ENCODE measurements at places on chromosomes 5 and 9. TPM values are rescaled to one million over a fixed set of nuclear protein-coding genes. Genes with fewer than 3 reads are reported as not detected.
A peak's percentile ranks its signal among the peaks of the same experiment; 100 is the strongest.

The CCDC180 gene
- total RNA-seq: 7.4 TPM

GRCh38 chr9:85262333-85262732 is 479.4 kb downstream of the AGTPBP1 start:
- no peak overlapping the region for H3K27ac ChIP-seq
- H3K27me3 ChIP-seq: no peaks in the 10 kb centered on the region
- H3K4me3 ChIP-seq: no peak overlapping the region

The ZNF883 gene
- total RNA-seq: 4.6 TPM

The HINT2 gene
- total RNA-seq: 33.6 TPM

DNA sequence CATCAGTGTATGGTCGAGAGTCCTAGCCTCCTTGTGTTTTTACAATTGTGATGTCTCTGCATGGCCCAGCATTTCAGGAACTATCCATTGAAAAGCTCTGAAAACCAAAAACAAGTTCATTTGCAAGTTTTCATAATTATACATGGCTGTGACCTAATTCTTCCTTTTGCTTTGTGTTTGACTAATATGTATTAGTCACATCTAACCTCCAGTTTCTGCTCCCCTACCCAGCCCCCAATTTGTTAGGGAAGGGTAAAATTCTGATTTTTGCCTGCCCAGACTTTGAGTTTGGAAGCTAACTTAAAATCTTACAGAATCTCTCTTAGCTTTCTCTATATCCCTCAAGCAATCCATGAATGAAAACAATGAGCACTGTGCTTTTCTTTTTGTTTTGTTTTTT is 128.2 kb upstream of the SEMA6A start:
- H3K4me1 ChIP-seq: no peaks in the 10 kb centered on the region
- no peak overlapping the region for H3K27ac ChIP-seq
- no peak for DNase-seq
- H3K27me3 ChIP-seq: no peaks in the 10 kb centered on the region

GRCh38 chr5:173434270-173434669 is 106.1 kb upstream of the STC2 start:
- no peak overlapping the region for H3K4me3 ChIP-seq
- H3K4me1 ChIP-seq: peaks cover 4% of the 10 kb centered on the region
- DNase-seq: no peak
- H3K36me3 ChIP-seq: no peaks in the 10 kb centered on the region

The FAM169A gene
- total RNA-seq: 0.62 TPM

- no peak overlapping the region for H3K27ac ChIP-seq
- H3K4me3 ChIP-seq: no peak overlapping the region
- no peaks in the 10 kb centered on the region for H3K4me1 ChIP-seq
- H3K36me3 ChIP-seq: no peaks in the 10 kb centered on the region
Measured at GRCh38 chr9:104776797-104777196, 12.9 kb downstream of the NIPSNAP3B start.

The CCNJL gene
- 3.8 TPM for total RNA-seq

DNA sequence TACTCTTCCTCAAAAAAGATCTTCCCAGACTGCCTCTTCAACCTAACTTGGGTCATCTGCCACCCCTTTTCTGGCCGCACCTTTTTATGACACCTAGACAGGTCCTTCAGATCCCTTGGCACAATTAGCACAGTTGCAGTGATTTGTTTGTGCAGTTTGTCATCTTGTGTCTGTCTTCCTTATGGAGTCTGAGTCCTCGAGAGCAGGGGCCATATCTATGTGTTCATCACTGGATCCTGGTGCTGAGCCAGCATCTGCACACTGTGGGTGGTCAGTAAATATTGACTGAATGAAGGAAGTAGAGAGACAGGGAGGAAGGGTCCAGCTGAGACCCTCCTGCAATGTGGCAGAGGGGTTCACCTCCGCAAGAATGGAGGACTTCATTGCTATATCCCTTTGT is 14.4 kb downstream of the ERGIC1 start:
- no peak overlapping the region for H3K4me3 ChIP-seq
- H3K27ac ChIP-seq: no peak overlapping the region
- H3K4me1 ChIP-seq: peaks cover 11% of the 10 kb centered on the region
- no peaks in the 10 kb centered on the region for H3K27me3 ChIP-seq

DNA sequence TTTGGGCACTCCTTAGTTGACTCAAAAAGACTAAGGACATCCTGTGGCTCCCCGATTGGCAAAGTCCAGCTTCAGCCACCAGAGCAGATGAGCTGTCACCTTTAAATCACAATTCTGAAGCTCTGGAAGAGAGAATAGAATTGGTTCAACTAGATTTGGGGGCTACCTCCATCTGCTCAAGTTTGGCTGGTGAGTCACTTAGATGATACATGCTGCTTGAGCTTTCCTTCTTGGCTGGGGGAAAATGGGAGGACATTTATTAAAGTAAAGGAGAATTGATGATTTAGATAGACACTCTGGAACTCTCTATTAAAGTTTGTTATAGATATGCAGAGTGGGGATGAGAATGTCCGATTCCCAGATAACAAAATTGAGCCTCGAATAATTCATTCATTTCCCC is 30.0 kb upstream of the GRIA1 start:
- DNase-seq: no peak
- no peak overlapping the region for H3K27ac ChIP-seq
- H3K4me1 ChIP-seq: no peaks in the 10 kb centered on the region
- H3K27me3 ChIP-seq: no peaks in the 10 kb centered on the region
- H3K36me3 ChIP-seq: no peaks in the 10 kb centered on the region

The TMEFF1 gene
- total RNA-seq: 2.7 TPM

DNA sequence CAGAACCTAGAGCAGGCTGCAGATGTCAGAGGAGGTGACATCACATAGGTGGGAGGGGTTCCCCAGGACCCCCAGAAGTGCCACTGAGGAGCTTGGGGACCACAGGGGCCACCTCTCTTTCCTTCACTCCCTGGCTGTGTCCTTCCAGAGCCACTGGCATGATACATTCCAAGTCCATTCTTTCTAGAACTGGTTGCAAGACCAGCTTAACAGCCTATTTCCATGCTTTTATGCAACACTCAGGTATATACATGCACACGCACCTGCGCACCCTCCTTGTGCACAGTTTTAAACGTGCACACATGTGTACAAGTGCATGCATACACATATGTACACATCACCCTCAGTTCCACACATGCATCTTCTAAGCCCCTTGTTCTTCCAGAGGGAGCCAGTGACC is 39.7 kb downstream of the SLC6A7 start:
- H3K27ac ChIP-seq: no peak overlapping the region
- no peak overlapping the region for H3K4me3 ChIP-seq
- H3K27me3 ChIP-seq: no peaks in the 10 kb centered on the region
- DNase-seq: no peak
- peaks cover 19% of the 10 kb centered on the region for H3K36me3 ChIP-seq

DNA sequence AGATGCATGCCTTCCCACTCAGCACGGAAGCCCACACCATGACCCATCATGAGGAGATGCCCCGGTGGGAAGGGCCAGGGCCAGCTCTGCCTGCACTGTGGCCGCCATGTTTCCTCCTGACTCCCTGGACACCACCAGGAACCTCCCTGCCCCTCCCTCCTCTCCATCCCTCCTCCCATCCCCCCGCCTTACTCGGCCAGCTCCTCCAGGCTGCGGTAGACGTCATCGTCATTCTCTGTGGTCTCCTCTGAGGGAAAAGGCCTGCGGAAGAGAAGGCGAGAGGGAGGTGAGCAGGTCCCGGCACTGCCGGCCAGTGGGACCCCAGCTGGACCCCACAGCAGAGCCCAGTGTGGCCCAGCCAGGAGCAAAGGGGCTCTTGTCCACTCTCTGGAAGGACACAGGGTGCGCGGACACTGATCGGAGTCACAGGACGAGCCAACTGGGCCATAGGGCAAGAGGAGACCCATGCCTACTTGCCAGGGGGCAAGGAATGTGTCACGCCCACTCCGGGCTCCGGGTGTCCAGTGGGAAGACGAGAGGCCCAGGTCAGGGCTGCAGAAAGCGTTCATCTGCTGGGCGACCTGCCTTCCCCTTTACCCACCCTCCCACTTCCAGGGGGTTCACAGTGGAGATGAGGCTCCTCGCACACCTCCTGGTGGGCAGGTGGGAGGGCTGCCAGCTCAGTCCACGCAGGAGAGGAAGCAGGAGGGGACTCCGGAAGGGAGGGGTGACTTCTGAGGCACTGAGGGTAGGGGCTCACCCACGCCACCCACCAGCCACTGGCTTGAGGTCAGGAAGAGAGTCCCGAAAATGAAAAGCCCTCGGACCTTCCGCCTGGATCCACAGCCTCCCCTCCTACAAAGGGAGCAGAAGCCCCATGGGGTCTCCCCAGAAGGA is 96.2 kb upstream of the SARDH start:
- H3K4me1 ChIP-seq: peaks cover 24% of the 10 kb centered on the region
- H3K27me3 ChIP-seq: no peaks in the 10 kb centered on the region
- H3K4me3 ChIP-seq: no peak overlapping the region
- no peak overlapping the region for H3K27ac ChIP-seq
- DNase-seq: no peak

The PCDHA9 gene
- 0.04 TPM for total RNA-seq

- no peak overlapping the region for H3K4me3 ChIP-seq
- no peak overlapping the region for H3K27ac ChIP-seq
- H3K27me3 ChIP-seq: no peaks in the 10 kb centered on the region
- H3K36me3 ChIP-seq: no peaks in the 10 kb centered on the region
- H3K4me1 ChIP-seq: no peaks in the 10 kb centered on the region
Measured at GRCh38 chr5:159341145-159341544, 10.9 kb upstream of the IL12B start.

GRCh38 chr5:38547257-38547656 is 9.2 kb downstream of the LIFR start:
- no peak overlapping the region for H3K27ac ChIP-seq
- no peak overlapping the region for H3K4me3 ChIP-seq
- H3K4me1 ChIP-seq: peaks cover 9% of the 10 kb centered on the region

- H3K27ac ChIP-seq: no peak overlapping the region
- H3K27me3 ChIP-seq: no peaks in the 10 kb centered on the region
- H3K4me3 ChIP-seq: no peak overlapping the region
Measured at GRCh38 chr9:134412298-134412711, 86.0 kb downstream of the RXRA start.

- H3K27ac ChIP-seq: peak overlapping the region; percentile 44
- peaks cover 17% of the 10 kb centered on the region for H3K27me3 ChIP-seq
- H3K4me3 ChIP-seq: peak overlapping the region; percentile 48
- DNase-seq: peak; percentile 93
- H3K4me1 ChIP-seq: peaks cover 27% of the 10 kb centered on the region
- H3K36me3 ChIP-seq: no peaks in the 10 kb centered on the region
Measured at GRCh38 chr5:114055318-114056184, 306.3 kb upstream of the KCNN2 start.

DNA sequence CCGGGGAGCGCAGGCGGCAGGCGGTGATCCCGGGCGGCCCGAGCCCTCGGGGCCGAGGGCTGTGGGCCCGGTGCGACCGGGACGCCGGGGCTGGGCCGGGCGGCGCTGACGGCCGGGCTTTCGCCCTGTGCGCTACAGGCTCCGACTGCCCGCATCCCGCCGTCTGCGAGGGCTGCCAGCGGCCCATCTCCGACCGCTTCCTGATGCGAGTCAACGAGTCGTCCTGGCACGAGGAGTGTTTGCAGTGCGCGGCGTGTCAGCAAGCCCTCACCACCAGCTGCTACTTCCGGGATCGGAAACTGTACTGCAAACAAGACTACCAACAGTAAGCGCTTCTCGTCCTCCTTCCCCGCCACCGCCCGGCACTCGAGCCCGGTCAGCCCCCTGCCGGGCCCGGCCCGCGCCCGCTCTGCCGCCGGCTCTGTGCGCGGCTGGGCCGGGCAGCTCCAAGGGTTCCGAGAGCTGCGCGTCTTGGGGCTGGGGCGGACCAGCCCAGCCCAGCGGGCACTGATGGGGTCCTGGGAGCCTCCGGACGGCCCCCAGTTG is 1.6 kb downstream of the LMX1B start:
- H3K36me3 ChIP-seq: no peaks in the 10 kb centered on the region
- no peak overlapping the region for H3K4me3 ChIP-seq
- peak; percentile 64 for DNase-seq
- H3K4me1 ChIP-seq: peaks cover 37% of the 10 kb centered on the region

DNA sequence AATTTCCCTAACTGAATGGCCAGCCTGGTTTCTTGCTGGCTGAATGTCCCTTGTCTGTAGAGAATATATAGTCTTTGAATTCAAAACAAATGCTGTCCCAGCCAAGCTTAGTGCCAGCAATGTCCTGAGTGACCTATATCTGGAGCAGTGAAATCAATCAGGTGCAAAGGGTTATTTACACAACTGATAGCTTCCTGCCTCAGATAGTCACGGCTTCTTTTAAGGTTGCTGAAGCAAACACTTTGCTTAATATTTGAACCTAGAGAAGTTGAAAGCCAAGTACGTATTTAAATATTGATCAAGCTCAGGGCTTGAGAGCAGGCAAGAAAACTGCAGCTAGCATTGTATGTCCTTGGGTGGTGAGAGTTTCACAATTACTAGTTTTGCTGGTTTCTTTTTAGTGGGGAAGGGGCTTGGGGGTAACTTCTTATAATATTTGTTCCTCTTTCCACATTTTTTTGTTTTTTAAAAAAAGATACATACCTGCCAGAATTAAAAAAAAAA is 2.0 kb upstream of the ARHGEF28 start:
- H3K4me1 ChIP-seq: peaks cover 10% of the 10 kb centered on the region
- DNase-seq: no peak
- H3K4me3 ChIP-seq: no peak overlapping the region
- H3K36me3 ChIP-seq: no peaks in the 10 kb centered on the region
- peaks cover 29% of the 10 kb centered on the region for H3K27me3 ChIP-seq

DNA sequence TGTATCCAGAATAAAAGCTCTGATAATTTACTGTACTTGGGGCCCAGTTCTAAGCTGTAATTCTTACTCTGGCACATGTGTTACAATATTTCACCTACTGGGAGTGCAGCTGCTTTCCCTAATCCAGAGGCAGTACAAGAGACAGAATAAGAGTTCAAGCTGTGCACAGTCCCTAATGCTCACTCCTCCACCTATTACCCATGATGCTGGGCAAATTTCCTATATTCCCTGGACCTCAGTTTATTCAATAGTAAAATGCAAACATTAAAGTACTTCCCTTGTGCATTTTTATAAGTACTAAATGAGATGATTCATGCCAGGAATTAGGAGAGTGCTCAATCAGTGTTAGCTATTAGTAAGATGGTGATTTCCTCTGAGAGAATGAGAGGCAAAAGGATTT is 28.0 kb upstream of the TAF11L2 start:
- no peaks in the 10 kb centered on the region for H3K4me1 ChIP-seq
- no peak overlapping the region for H3K27ac ChIP-seq
- peak; percentile 20 for DNase-seq
- H3K27me3 ChIP-seq: no peaks in the 10 kb centered on the region

The GABRG2 gene
- total RNA-seq: not detected

- H3K36me3 ChIP-seq: no peaks in the 10 kb centered on the region
- H3K4me3 ChIP-seq: no peak overlapping the region
- no peaks in the 10 kb centered on the region for H3K27me3 ChIP-seq
- no peaks in the 10 kb centered on the region for H3K4me1 ChIP-seq
- no peak overlapping the region for H3K27ac ChIP-seq
Measured at GRCh38 chr5:80315244-80315643, 4.6 kb upstream of the SPZ1 start.

DNA sequence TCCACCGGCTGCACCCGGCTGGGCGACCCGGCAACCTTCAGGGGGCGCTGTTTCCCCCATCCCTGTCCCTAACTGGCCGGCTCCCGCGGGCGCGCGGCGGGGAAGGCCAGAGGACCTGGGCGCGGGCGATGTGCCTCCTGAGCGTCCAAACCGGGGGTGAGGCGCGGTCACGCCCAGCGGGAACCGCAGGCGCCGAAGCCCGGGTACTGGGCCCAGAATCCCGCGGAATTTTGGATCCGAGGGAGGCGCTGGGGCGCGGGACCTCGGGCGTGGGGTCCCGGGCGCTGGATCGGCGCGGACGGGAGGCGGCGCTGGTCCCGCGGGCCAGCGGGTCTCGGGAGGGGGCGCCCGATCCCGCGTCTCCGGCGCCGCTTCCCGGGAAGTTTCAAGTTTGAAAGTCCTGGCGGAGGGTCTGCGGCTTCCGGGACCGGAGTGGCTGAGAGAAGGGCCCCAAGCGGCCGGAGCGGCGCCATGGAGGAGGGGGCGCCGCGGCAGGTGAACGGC is at the start of gene PKN3:
Gene PKN3, plus strand, starts transcription at position 59 of the 504 bp plus-strand sequence. Its CDS starts 413 bp downstream, at position 472.
- peak within 1 kb of the TSS; percentile 67 for H3K4me3 ChIP-seq
- no peaks in the 10 kb centered on the region for H3K27me3 ChIP-seq
- peaks cover 29% of the 10 kb centered on the region for H3K4me1 ChIP-seq
- H3K27ac ChIP-seq: peak within 1 kb of the TSS; percentile 42
- DNase-seq: peak; percentile 89
- peaks cover 14% of the 10 kb centered on the region for H3K36me3 ChIP-seq
